Naive thymus-derived CD8-positive, alpha-beta T cell (primary cell): ENCODE measurements at places on chromosomes 3 and 15. TPM values are rescaled to one million over a fixed set of nuclear protein-coding genes. Genes with fewer than 3 reads are reported as not detected.

The GOLGA6L9 gene
- 7.4 TPM for total RNA-seq

The P3H2 gene
- not detected for total RNA-seq

The TERC gene
- total RNA-seq: 12.4 TPM

The SAMMSON gene
- total RNA-seq: not detected

The ZNF662 gene
- total RNA-seq: 17.6 TPM

The SERPINI2 gene
- not detected for total RNA-seq

The FAM81A gene
- 0.21 TPM for total RNA-seq

The POC1A gene
- total RNA-seq: 1.9 TPM

The EPHA3 gene
- total RNA-seq: not detected

The CYP8B1 gene
- not detected for total RNA-seq

The FMN1 gene
- 0.21 TPM for total RNA-seq

The SLC22A14 gene
- total RNA-seq: not detected

The GALNT15 gene
- not detected for total RNA-seq
